ENCODE measurements at places on chromosomes 1 and 21.

DNA sequence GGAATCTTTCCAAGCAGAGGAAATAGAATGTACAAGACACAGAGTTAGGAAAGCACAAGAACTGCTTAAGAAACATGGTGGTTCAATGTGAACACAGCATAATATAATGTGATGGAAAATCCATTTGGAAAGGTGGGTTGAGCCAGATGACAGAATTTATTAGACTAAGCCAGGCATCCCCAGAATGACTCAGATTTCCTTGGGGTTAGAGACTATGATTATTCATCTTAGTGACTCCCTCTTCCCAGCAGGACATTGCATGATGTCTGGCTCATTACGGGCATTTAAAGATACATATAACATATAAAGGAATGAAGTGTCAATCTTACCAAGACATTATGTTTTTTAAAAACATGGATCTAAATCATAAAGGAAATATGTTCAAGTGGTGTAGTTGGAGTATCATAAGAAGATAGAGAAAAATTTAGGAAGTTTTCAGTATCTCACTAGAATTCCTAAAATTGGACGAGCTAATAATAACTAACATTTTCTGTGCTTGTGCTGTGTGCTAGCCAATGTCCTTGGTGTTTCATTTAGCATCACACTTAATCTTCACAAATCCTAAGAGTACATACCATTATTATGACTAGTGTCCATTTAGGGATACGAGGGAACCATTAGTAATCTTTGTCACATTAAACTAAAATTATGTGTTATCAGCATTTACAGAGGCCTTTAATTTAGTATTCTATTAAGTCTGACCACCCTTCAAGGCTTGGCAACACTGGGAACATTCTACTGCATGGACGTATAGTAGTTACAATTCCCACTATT lies 41.0 kb upstream of the ST6GALNAC5 start:
- peaks cover 9% of the 10 kb centered on the region for H3K27me3 ChIP-seq
- H3K4me1 ChIP-seq, result peaks cover 4% of the 10 kb centered on the region
- H3K36me3 ChIP-seq, result no peaks in the 10 kb centered on the region
- H3K27ac ChIP-seq, result no peak overlapping the region
- DNase-seq, result no peak

GRCh38 chr1:5818755-5819154 lies 173.5 kb downstream of the NPHP4 start:
- H3K27me3 ChIP-seq, result peaks cover 40% of the 10 kb centered on the region
- no peaks in the 10 kb centered on the region for H3K4me1 ChIP-seq
- no peaks in the 10 kb centered on the region for H3K36me3 ChIP-seq
- no peak overlapping the region for H3K27ac ChIP-seq
- no peak for DNase-seq

DNA sequence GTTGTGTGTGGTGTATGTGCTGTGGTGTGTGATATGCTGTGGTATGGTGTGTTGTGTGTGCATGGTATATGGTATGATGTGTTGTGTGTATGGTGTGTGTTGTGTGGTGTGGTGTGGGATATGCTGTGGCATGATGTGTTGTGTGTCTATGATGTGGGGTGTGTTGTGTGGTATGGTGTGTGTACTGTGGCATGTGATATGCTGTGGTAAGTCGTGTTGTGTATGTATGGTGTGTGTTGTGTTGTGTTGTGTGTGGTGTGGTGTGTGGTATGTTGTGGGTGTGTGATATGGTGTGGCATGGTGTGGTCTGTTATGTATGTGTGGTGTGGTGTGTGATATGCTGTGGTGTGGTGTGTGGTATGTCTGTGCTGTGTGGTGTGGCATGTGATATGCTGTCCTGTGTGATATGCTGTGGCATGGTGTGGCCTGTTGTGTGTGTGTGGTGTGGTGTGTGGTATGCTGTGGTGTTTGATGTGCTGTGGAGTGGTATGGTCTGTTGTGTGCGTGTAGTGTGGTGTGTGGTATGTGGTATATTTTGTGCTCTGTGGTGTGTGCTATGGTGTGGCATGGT lies 318.0 kb downstream of the PTPRU start:
- H3K4me3 ChIP-seq, result no peak overlapping the region
- no peak for DNase-seq
- H3K27me3 ChIP-seq, result no peaks in the 10 kb centered on the region

- DNase-seq, result no peak
- peak overlapping the region; percentile 92 for H3K4me3 ChIP-seq
- H3K27ac ChIP-seq, result peak overlapping the region; percentile 98
- H3K27me3 ChIP-seq, result peaks cover 9% of the 10 kb centered on the region
Measured at GRCh38 chr21:36059823-36060158, 535 bp downstream of the SETD4 start.

DNA sequence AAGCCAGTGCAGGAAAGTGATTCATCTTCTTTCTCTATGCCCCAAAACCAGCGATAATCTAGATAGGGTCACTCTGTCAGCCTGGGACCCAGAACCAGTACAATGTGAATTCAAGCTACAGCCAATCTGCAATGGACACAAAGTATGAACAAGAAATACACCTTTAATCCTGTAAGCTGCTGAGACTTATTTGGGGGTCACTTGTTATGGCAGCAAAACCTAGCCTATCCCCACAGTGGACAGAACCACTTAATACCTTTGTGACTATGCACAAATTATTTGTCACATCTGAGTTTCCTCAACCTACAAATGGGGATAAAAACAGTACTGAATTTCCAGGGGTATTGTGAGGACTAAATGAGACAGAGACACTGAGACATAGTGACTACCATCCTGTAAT lies 50.0 kb downstream of the TMCO4 start:
- DNase-seq, result no peak
- H3K27me3 ChIP-seq, result no peaks in the 10 kb centered on the region
- H3K4me1 ChIP-seq, result no peaks in the 10 kb centered on the region
- no peak overlapping the region for H3K27ac ChIP-seq
- no peak overlapping the region for H3K4me3 ChIP-seq

DNA sequence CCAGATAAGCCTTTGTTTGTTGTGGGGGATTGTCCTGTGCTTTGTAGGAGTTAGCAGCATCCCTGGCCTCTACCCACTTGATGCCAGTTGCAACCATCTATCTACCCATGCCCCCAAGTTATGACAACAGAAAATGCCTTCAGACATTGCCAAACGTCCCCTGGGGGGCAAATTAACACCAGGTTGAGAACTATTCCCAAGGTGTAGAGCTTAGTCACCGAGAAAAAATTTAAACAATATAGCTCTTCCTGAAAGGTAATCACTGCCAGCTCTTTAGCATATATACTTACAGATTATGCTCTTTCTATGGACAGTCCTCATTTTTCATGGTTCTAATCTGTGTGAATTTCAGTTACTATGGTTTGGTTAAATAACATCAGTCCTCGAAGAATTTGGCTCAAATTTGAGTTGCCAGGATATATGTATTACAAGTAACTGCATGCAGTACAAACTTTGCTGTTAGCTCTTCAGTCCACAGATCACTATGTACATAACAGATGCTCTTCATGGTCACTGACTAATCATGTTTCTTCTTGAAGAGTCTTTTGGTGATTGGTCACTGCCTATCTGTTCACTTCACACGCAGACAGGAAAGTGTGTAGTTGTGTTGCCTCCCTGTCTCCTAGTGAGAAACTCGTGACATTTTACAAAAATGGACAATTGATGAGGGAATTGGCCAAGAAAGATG lies 25.2 kb downstream of the MAPKAPK2 start:
- no peak overlapping the region for H3K4me3 ChIP-seq
- no peak for DNase-seq
- peaks cover 72% of the 10 kb centered on the region for H3K4me1 ChIP-seq
- H3K27me3 ChIP-seq, result no peaks in the 10 kb centered on the region
- no peaks in the 10 kb centered on the region for H3K36me3 ChIP-seq

DNA sequence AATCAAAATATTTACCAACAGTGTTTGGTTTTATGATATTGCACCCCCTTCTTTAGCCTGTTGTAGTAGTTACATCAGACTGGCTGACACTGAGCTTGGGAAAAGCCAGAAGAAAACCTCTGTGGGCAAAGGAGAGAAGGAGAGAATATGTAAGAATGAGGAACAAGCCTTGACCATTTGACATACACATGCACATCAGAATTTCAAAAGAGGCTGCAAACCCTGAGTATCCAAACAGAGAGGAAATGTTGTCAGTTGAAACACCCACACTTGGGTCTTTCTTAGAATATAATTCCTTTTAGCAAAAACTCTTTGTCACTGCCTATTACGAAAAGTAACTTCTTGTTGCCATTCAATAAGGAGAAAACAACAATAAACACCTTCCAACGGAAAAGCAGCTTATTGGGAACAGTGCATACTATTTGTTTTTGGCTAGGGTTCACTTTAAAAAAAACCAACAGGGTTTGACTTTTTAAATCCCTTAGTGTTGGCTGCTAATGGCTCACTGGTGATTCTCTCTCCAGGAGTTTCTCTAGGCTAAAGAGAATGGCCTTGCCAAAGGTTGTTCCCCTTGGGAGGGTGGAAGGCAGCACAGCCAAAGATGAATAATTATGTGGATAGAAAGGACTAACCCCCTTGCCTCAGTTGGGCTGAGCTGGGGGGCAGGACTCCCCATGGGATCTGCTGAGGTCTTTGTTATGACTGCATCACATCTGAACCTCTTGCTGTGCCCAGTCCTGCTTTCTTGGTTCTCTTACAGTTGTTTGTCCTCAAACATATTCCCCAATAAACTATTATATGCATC lies 48.9 kb downstream of the GORAB start:
- H3K4me3 ChIP-seq, result no peak overlapping the region
- DNase-seq, result no peak
- no peaks in the 10 kb centered on the region for H3K4me1 ChIP-seq
- H3K36me3 ChIP-seq, result no peaks in the 10 kb centered on the region
- H3K27me3 ChIP-seq, result peaks cover 9% of the 10 kb centered on the region

- no peaks in the 10 kb centered on the region for H3K4me1 ChIP-seq
- peaks cover 47% of the 10 kb centered on the region for H3K27me3 ChIP-seq
- no peak for DNase-seq
- no peaks in the 10 kb centered on the region for H3K36me3 ChIP-seq
Measured at GRCh38 chr1:33696311-33696710, 167.6 kb upstream of the HMGB4 start.

- peak overlapping the region; percentile 97 for H3K27ac ChIP-seq
- H3K36me3 ChIP-seq, result peaks cover 10% of the 10 kb centered on the region
- H3K27me3 ChIP-seq, result no peaks in the 10 kb centered on the region
- peak; percentile 68 for DNase-seq
Measured at GRCh38 chr1:8439015-8439702, 121.2 kb downstream of the SLC45A1 start.

DNA sequence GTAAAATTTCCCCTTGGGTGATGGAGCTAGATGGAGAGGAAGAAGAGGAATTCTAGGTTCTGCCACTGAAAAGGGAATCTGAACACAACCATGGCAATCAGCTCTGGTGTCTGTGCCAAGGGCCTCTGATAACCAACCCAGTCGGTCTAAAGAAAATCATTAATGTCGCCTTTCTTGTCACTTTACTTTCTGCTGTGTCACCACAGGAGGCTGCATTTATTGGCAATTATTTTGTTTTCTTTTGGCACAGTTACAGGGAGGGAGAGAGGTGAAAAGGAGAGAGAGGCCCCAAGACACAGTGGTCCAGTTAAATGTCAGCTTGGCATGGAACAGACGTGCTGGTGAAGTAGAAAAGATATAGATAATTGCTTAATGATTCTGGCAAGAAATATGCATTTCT lies 287.0 kb downstream of the ASTN1 start:
- H3K4me1 ChIP-seq, result no peaks in the 10 kb centered on the region
- no peak for DNase-seq

DNA sequence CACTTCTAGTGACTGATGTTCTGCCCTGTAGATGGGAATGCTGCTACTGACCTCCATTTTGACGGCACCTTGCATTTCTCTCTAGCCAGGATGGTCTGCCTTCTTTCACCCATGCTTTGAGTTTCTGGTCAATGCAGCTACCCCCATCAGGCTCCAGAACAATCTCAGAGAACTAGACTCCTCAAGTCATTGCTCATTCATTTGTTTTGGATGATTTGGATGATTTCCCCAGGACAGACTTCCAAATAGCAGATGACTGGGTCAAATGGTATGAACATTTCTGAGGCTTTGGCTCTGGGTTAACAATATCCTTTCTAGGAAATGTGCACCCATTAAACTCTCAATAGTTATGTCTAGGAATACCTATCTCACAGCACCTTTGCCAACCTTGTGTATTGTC lies 63.9 kb downstream of the CSMD2 start:
- no peak overlapping the region for H3K27ac ChIP-seq
- no peaks in the 10 kb centered on the region for H3K4me1 ChIP-seq
- DNase-seq, result no peak
- no peak overlapping the region for H3K4me3 ChIP-seq
- no peaks in the 10 kb centered on the region for H3K36me3 ChIP-seq

GRCh38 chr1:158163000-158163947 lies 17.4 kb upstream of the CD1D start:
- no peaks in the 10 kb centered on the region for H3K27me3 ChIP-seq
- no peaks in the 10 kb centered on the region for H3K36me3 ChIP-seq
- DNase-seq, result peak; percentile 29
- H3K4me3 ChIP-seq, result peak overlapping the region; percentile 55

DNA sequence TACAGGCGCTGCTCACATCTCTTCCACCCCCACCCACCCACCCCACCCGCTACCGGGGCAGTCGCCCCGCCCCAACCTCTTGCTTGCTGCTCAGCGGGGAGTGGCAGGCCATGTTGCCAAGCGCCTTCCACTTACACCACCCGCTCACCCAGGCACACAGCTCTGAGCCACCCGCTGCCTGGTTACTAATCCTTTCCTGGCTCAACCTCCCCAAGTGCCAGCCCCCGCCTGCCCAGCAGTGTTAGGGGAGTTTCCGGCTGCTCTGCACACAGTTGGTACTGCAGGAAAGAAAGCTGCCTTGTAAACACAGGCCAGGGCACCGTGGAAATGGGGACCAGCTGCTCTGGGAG lies 56.2 kb downstream of the LACTBL1 start:
- peaks cover 27% of the 10 kb centered on the region for H3K27me3 ChIP-seq
- H3K27ac ChIP-seq, result peak overlapping the region; percentile 26
- no peaks in the 10 kb centered on the region for H3K36me3 ChIP-seq
- no peak for DNase-seq

DNA sequence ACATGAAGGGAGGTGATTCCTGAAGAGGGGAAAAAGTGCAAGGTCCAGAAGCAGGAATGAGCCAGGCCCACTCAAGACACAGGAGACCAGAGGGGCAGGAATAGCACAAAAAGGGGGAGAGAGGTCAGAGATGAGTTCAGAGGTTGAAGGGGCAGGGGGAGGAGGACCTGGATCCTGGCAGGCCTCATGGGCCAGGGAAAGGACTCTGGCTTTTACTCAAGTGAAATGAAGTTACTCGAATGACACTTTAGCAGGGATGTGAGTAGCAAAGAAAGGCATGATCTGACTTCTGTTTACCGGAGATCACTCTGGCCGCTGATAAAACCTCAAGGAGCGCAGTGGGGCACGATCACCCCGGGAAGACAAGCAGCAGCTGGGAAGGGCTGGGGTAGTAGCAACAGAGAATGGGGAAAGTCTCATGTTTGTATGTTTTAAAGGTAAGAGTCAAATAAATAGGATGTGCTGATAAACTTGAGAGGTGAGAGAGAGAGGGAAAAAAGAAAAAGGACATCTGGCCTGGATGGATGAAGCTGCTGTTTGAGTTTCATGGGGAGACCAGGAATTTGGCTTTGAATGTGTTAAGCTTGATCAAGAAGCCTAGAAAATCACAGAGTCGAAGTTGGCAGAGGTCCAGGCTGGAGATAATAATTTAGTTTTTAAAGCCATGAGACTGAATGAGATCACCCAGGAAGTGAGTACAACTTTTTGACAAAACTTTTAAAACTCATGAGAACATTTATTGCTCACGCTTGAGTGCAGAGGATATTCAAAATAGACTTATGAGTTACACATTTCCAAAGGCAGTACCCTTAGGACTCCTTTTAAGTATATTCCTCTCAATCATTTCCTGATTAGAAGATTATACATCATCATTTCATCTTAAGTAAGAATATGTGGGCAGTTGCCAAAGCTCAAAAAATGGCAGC lies 156.0 kb downstream of the RERE start:
- peaks cover 19% of the 10 kb centered on the region for H3K4me1 ChIP-seq
- no peaks in the 10 kb centered on the region for H3K36me3 ChIP-seq
- H3K27me3 ChIP-seq, result no peaks in the 10 kb centered on the region
- no peak overlapping the region for H3K4me3 ChIP-seq

Measured in naive B cell (primary cell).